ENCODE measurements at places on chromosomes 2 and 18.

DNA sequence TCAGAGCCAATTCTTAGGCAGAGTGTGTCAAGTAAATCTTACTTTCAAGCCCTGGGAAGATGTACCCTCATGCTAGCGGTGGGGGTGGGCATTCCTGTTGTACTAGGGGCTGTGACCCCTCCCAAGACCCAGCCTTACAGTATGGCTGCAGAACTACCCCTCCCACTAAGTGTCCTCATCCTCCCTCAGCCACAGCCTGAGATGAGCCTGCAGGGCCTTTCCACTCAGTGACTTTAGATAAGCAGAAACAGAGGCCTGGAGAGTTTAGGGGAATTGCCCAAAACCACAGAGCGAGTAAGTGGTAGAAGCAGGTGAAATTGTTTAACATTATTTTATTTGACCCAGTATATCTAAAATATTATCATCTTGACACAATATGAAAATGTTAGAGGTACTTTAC, 36.6 kb downstream of the TTC32 start:
- no peak for DNase-seq

GRCh38 chr18:47758000-47758399, 172.5 kb downstream of the SMAD2 start:
- no peak for DNase-seq

GRCh38 chr18:63186520-63187222, 132.9 kb downstream of the BCL2 start:
- no peak for DNase-seq

- no peak for DNase-seq
Measured at GRCh38 chr18:76986406-76986805, 146.2 kb downstream of the MBP start.

- DNase-seq, result no peak
Measured at GRCh38 chr18:71301596-71301995, 1012.8 kb downstream of the SOCS6 start.

GRCh38 chr2:161965994-161966393, 108.0 kb downstream of the DPP4 start:
- DNase-seq, result no peak

DNA sequence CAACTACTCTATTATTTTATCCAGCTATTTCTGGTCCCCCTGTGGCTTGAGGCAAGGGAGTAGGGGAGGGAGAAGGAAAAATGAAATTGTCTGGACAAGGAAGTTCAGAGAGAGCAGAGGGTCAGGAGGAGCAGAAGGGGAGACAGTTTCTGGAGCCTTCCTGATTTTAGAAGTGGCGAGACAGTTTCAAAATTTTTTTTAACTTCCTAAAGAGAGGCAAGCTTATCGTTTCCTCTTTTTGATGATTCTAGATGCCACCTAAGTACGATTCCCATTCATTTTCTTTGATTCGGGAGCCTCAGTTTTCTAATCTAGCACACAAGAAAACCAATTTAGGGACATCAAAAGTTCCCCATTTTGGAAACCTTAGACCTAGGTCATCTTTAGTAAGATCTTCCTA, 96.9 kb upstream of the B3GNT2 start:
- DNase-seq, result no peak

- no peak for DNase-seq
Measured at GRCh38 chr18:35693829-35694228, 112.3 kb downstream of the GALNT1 start.

- no peak for DNase-seq
Measured at GRCh38 chr18:79904357-79905147, 46.9 kb downstream of the SLC66A2 start.

- no peak for DNase-seq
Measured at GRCh38 chr18:37284260-37284659, 281.3 kb downstream of the CELF4 start.

DNA sequence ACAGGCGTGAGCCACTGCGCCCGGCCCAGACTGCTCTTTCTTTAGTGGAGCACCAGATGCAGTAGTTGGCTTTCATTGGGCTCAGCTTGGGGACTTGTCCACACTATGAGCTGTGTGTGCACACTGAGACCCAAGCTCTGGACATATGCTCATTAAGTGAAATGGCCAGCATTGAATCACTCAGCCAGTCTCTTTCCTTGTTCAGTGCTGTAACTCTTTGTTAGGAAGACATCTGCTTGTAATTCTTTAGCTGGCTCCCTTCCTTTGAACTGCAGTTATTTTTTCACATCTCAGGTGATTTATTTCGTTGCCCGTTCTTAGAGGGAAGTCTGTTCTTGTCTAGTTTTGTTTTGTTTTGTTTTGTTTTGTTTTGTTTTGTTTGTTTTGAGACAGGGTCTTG, 70.5 kb downstream of the CAB39 start:
- no peak for DNase-seq

- DNase-seq, result no peak
Measured at GRCh38 chr2:8154936-8155335, 526.9 kb upstream of the ID2 start.

DNA sequence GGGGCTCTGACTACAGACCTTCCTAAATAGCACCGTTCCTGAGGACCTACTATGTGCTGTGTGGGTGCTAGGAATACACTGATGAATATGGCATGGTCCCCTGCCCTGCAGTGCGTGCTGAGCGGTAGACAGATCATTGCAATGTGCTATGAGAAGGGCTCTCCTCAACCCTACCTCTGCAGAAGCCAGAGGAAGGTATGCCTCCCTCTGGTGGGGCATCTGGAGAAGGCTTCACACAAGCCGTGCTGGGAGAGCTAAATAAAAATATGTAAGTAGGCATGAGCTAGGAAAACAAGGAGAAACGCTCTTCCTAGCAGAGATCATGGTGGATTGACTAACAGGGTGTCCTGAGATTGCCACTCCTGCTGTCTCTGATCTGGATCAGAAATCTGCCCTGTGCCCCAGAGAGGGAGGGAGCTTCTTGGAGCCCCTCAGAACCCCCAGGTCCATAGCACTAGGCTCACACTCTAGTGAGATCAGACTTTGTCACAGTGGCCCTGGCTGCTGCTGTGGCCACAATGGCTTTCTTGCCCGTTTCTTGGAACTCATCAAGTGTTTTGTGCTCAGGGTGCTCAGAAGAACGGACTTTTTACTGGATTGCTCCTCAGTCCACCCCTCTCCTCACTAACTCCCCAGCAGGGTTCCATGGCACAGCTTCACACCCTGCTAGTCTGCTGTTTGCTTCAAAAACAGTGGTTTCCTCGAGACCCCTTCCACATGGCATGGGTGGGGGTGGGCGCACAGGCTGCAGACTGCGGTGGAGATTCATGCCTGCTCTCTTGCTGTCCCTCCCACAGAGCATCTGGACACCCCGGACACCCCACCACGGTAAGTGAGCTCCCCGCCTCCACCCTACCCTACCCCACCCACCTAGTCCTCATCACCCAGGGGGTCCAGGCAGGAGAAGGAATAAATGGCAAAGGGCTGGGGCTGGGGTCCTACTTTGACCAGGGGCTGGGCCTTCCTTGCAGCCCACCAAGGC, 14.2 kb downstream of the SIGLEC15 start:
- DNase-seq, result no peak

DNA sequence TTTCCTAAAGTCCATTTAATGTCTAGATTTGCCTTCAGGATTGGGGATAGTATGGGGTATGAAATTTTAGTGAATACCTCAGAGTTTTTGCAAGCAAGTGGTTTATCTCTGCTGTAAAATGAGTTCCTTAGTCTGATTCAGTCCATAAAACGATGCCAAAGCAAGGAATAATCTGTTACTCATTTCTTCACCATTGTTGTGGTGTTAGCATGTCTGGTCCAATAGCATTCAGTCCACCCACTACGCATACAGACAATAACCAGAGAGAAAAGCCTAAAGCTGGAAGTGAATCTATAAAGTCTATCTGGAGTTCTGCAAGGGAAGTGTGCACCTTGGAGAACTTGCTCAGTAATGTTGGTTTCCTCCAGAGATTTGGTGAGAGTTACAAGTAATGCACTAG, 12.9 kb upstream of the DPP4 start:
- DNase-seq, result no peak

GRCh38 chr2:239436669-239437335, 36.0 kb upstream of the HDAC4 start:
- DNase-seq, result no peak

DNA sequence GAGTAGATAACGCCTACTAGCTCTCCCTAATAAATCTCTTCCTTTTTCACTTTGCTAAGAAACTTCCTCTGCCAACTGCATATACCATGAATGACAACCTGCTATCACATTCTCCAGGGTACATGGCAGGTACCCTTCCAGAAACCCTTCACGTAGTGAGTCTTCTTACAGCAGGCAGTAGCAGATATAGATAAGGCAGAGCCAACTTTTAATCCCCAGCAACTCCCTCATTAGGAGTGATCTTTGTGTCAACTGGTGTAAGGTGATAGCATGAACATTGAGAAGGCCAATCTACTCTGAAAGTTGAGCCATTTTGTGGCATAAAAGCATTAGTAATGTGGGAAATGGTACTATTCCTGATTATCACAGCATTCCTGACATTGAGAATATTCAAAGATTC, 5.7 kb upstream of the STK17B start:
- DNase-seq, result no peak

DNA sequence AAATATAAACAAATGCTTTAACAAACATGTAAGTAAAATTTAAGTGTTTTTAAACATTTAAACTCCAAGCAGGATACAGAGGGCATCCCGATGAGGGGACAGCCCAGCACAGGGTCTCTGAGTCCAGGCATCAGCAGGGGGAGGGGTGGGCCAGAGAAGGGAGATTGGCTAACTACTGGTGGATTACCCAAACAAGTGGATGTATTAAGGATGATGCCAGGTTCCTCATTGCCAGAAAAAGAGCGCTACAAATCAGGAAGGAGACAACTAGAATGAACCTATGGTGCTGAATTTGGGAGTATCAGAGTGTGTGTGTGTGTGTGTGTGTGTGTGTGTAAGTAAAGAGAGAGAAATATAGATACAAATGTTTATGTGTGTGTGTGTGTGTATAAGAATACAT, 162.0 kb upstream of the RMP24 start:
- DNase-seq, result no peak

GRCh38 chr2:66850376-66850775, 415.5 kb downstream of the MEIS1 start:
- DNase-seq, result peak; percentile 6

DNA sequence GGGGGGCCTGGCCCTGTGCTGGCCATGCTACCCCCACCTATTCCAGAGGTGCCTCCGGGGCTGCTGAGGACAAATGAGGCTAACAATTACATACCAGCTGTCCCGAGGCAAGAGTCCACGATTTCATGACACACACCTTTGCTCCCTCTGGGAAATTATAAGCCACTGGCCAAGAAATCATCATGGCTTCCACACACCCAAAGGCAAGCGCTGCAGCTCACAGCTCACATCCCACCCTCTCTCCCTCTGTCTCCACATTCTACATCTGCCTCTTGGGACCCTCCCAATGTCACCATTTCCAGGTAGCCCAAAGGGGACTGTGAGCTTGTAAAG, 134.4 kb downstream of the HDAC4 start:
- no peak for DNase-seq

- no peak for DNase-seq
Measured at GRCh38 chr2:8382485-8382884, 299.4 kb upstream of the ID2 start.

- DNase-seq, result no peak
Measured at GRCh38 chr2:224260372-224261020, 141.4 kb downstream of the FAM124B start.

- DNase-seq, result no peak
Measured at GRCh38 chr2:174673440-174673839, 75.8 kb upstream of the WIPF1 start.

GRCh38 chr2:239087046-239087710, 239.3 kb downstream of the TWIST2 start:
- no peak for DNase-seq

GRCh38 chr2:130951018-130951417, 114.3 kb downstream of the ARHGEF4 start:
- no peak for DNase-seq

DNA sequence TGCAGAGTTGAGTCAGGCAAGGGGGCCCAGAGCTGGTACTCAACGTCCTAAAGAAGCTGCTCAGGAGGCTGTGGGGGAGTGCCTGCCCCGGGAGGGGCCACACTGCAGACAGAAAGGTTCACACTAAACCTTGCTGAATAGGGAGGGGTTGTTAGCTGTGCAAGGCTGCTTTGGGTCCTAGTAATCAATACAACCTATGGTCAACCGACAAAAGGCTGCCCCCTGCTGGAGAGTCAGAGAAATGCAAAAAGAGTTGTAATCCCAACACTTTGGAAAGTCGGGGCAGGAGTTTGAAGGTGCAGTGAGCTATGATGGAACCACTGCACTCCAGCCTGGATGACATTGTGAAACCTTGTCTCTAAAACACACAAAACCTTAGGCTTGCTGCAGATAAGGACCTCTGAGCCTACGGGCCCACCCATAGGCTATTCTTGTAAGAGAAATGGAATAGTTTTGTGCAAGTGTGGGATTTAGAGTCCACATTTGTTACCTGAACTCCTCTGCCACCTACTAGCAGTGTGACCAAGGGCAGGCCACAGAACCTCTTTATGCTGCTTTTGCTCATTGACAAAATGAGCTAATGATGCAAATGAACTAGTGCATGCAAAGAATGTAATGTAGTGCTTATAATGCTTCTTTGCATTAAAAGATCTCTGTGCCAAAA, 81.5 kb downstream of the PRPF40A start:
- peak; percentile 45 for DNase-seq

- DNase-seq, result no peak
Measured at GRCh38 chr2:176414641-176415040, 145.4 kb downstream of the MTX2 start.

GRCh38 chr2:174752403-174753037, 11.8 kb downstream of the CHRNA1 start:
- DNase-seq, result no peak

DNA sequence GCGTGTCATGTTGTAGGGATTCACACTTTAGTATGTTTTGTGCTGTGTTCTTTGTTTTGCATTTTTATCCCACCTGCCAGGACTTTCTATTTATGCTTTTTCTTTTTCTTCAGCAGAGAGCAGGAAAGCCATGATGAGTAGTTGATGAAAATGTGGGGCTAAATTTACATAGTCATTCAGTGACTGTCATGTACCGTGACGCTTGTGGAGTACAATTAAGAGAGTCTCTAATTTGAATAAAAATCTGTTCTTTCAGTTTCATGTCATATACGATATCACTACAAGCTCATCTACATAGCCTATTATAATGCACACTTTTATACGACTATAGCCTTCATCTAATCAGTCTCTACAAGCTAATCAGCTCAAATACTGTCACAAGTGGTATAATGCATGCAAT, 112.7 kb upstream of the SPATS2L start:
- DNase-seq, result no peak

DNA sequence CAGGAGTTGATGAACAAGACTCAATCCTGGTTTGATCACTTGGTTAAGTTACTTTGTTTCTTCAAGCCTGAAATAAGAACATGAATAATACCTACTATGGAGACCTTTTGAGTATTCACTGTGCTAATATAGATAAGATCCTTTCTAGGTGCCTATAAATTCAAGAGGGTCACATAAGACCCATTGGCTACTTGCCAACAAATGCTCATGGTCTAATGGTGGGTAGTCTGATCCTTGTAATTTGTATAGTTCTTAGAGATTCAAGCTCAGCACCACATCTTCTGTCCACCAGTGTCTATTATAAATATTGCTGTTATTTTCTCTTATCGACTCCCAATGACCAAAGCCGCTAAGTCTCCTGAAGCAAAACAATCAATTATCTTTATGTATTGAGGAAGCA, 27.4 kb upstream of the ACSL3 start:
- DNase-seq, result no peak

GRCh38 chr2:10982931-10983701, 71.4 kb downstream of the KCNF1 start:
- DNase-seq, result peak; percentile 51
